ENCODE measurements at places on chromosomes 1 and 21. TPM values are rescaled to one million over a fixed set of nuclear protein-coding genes. Genes with fewer than 3 reads are reported as not detected.

SERTAD4 gene
- 3.9 TPM for total RNA-seq

MCOLN2 gene
- 0.44 TPM for total RNA-seq

JAM2 gene
- total RNA-seq: 32.3 TPM

HSD11B1 gene
- 8.0 TPM for total RNA-seq

ELAPOR1 gene
- total RNA-seq: 56.6 TPM

PTAFR gene
- total RNA-seq: 3.4 TPM

DNAJC6 gene
- 385 TPM for total RNA-seq

LORICRIN gene
- total RNA-seq: not detected

LCE2A gene
- not detected for total RNA-seq
